ENCODE measurements at places on chromosomes 2 and 18. TPM values are rescaled to one million over a fixed set of nuclear protein-coding genes. Genes with fewer than 3 reads are reported as not detected.

GRCh38 chr2:237962432-237963084, 4.3 kb upstream of the UBE2F start:
- DNase-seq = no peak

DNA sequence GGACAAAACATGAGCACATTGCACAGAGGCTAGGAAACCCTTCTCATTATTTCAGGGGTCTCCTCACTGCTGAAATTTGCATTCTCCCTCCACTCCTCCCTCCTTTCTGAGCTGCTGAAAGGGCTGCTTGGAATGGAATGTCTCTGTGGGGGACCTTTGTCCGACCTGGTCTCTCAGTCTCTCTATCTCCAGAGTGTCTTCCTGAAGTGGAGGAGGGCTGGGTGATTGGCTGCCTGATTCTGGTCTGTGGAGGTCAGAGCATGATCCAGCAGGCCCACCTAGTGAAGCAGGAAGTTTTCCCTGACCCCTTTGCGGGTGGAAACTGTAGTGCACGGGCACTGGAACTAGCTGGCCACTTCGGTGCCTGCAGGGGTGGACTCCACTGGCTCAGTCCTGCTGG, 560.5 kb upstream of the HS6ST1 start:
- no peak for DNase-seq

DNA sequence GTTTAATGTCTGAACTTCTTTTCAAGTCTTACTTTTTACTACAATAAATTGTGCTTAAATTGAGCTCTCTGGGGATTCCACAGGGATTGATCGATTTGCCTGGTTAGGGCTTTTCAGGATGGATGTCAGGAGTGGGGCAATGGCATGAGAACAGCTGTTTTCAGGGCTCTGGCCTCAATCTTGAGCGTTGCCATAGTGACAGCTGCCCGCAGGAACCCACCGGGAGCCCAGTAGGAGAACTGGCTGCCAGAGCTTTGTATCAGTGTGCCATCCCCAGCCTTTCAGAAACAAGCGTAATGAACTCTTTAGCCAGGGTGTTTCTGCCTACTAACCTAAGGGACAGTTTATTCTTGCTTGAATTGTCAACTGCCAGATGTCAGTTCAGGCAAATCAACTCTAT, 93.5 kb downstream of the GALNT3 start:
- no peak for DNase-seq

GRCh38 chr2:238406221-238406997, 20.3 kb upstream of the ASB1 start:
- no peak for DNase-seq

- no peak for DNase-seq
Measured at GRCh38 chr2:226845386-226846116, 9.7 kb downstream of the RHBDD1 start.

Gene NGEF
- polyA plus RNA-seq = 0.35 TPM

DNA sequence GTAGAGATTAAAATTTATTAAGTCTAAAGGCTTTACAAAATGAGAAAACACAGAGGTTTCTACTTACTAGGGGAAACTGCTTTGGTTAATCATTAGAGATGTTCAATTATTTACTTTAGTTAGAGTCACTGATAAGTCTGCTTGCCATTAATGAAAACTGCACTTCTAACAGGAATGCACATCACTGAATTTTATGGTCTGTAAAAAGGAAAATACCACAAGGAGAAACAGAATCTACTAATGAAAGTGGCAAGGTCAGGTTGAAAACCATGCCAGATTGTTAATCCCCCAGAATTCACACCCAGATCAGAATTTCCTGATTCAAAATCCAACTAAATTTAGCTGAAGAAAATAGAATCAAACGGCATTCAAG, 90.5 kb upstream of the GRB14 start:
- no peak for DNase-seq

DNA sequence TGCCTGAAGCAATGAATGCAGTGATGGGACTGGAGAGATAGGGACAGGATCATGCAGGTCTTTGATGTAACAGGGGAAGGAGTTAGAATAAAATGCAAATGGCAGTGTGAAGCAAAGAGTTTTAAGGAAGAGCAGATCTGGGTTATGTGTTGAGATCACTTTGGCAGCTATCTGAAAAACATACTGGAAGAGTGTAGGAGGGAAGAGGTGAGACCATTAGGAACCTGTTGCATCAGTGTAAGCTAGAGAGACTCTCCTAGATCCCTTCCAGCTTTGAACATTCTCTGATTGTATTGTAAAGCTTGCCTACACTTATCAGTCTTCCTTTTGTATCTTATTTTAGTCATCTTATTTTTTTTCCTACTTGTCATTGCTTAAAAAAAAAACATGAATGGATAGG, 10.5 kb downstream of the ACVR2A start:
- DNase-seq = no peak

Gene PAX3
- polyA plus RNA-seq = not detected

Gene CD207
- not detected for polyA plus RNA-seq

DNA sequence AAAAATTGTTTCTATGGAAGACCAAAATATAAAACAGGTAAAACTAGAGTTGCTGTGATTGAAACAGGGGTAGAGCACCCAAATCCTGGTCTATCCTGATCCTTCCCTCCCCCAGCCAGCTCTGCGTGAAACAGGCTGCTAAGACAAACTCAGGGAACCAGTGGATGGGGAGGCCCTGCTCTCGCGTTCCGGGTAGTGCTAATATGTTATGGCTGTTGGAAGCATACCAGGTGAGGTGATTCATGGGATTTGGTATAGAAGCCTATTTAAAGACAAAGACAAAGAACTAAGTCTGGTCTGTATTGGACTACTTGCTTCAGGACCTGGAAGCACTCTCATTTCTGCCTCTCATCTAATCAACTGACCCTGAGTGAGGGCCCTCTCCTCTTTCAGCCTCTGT, 63.0 kb upstream of the CCBE1 start:
- DNase-seq = no peak

- DNase-seq = no peak
Measured at GRCh38 chr2:171143670-171144062, 17.0 kb downstream of the TLK1 start.
